ENCODE measurements at places on chromosomes 11 and 22.

GRCh38 chr22:36201630-36202319 is at the start of gene APOL4:
Gene APOL4 (minus strand): TSS chr22:36201809. CDS start chr22:36201734, 75 bp downstream.
- DNase-seq, result no peak

DNA sequence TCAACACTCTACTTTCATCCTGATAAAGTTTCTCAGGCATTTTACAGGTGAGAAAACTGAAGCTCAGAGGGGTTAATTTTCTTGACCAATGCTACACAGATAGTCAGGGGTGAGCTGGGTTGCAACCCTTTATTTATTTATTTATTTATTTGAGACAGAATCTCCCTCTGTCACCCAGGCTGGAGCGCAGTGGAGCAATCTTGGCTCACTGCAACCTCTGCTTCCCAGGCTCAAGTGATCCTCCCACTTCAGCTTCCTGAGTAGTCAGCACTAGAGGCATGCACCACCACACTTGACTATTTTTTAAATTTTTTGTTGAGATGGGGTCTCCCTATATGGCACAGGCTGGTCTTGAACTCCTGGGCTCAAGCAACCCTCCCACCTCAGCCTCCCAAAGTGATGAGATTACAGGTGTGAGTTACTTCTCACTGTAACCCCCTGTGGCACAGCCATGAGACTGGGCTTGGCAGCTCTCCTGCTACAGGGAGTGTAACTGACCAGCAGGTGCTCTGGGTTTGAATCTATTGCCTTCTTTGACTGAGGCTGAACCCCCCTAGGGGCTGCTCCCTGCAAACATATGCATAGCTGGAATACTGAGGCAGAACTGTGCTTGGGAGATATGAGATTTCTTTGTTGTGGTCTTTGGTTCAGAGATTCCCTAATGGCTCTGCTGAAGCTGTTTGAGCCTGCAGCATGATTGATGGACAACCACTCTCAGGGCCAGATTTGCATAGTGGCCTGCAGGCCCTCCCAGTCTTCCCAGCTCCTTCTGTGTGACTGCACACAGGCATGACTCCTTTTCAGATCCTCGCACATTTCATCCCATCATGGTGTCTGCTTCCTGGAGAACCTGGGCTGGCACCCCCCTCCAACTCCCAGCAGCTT is 6.1 kb downstream of the C11orf96 start:
- no peak for DNase-seq

DNA sequence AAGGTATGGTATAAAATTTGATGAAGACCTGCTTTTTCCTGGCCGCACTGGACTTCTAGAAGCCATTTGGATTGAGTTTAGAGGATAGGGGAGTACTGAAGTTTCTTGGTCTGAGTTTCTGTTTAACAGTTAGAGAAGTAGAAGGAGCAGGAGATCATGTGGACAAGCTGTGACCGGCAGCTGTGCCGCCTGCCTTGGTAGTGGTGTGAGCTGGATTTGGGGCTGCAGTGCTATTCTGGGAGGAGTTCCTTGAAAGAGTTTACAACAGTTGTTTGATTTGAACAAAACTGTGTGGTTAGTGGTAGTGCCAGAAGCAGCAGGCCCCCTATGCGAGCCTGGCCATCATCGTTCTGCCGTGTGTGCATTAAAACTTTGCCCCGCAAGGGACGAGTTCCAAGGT is 105.2 kb downstream of the PDHX start:
- DNase-seq, result no peak

DNA sequence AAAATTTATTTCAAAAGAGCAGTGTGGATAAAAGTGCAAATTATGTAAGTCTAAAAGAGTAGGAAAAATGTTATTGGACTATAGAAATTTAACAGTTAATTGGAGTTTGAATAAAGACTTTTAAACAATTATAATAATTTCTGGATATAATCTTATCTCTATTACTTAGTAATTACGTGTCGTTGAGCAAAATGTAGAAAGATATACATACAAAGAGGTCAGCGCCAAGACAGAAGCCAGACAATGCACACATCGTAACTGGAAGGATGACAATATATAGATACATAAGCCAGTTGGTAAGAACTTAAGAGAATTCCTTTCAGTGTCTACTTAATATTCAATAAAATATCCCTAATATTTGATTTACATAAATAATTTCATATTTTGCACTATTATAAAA is 157.0 kb downstream of the LUZP2 start:
- no peak for DNase-seq

GRCh38 chr11:63099555-63099954 is 44.5 kb downstream of the SLC22A24 start:
- no peak for DNase-seq

- DNase-seq, result no peak
These were observed 232.7 kb downstream of the TENM4 start for GRCh38 chr11:79208126-79208525.

DNA sequence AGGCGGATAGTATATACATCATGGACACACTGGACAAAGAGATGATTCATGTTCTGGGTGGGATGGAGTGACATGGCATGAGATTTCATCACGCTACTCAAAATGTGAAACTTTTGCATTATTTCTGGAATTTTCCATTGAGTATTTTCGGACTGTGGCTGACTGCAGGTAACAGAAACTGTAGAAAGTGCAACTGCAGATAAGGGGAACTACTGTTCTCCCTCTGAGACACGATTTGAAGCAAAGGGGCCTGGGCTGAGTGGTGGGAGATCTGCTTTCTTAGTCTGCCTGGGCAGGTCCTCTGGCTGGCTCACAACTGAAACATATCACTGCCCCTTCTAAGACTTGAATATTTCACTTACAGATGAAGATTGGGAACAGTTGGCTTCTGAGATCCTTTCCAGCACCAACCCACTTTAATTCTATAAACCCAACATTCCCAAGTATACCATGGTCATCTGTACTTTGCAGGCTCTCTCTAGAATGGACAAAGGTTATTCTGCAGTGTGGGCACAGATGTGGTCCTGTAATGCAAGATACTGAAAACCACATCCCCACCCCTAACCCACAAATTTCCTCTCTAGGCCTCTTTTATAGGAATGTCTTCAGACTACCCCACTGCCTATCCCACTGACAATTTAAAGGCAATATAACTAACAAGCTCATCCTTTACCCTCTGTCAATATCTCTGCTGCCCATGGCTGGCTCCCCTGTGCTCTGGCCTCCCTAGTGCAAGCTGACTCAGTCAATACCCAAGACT is 121.1 kb downstream of the KCNC1 start:
- no peak for DNase-seq

DNA sequence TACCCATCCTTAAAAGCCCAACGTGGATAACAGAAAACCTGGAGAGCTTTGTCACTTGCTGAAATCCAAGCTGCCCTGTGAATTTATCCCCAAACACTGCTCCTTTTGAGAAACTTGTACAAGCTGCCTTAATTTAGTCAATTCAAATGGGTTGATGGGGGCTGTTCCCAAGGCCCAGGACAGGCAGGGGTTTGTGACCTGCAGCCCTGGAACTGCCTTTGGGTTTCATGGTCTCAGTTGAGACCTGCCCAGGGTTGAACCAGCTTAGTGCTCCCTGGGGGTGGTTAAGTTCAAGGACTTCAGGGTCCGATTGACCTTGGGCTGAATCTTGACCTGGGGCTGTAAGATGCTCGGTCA is 112.1 kb upstream of the OR4B1 start:
- no peak for DNase-seq

GRCh38 chr11:27571154-27571810 is 64.7 kb upstream of the LIN7C start:
- peak; percentile 76 for DNase-seq

GRCh38 chr11:65489035-65489705 is 9.7 kb upstream of the MALAT1 start:
- peak; percentile 87 for DNase-seq

- peak; percentile 85 for DNase-seq
These were observed 23.6 kb downstream of the ADM start for GRCh38 chr11:10328314-10329098.

GRCh38 chr11:2270322-2271076 is at the start of gene ASCL2:
Gene ASCL2 (minus strand): TSS chr11:2270588. CDS start chr11:2270332, 256 bp downstream.
- no peak for DNase-seq

- peak; percentile 69 for DNase-seq
These were observed at the start of gene YPEL4 for GRCh38 chr11:57649826-57650738. Gene YPEL4 (minus strand): TSS chr11:57649912. CDS start chr11:57647107, 2,805 bp downstream.

GRCh38 chr11:35218956-35219355 is 80.0 kb downstream of the CD44 start:
- peak; percentile 59 for DNase-seq

GRCh38 chr11:3969613-3970012 is 114.1 kb downstream of the STIM1 start:
- DNase-seq, result no peak

- no peak for DNase-seq
These were observed 12.1 kb upstream of the MYO7A start for GRCh38 chr11:77115956-77116355.

GRCh38 chr11:111851636-111852035 is 19.7 kb downstream of the ALG9 start:
- no peak for DNase-seq

- DNase-seq, result no peak
These were observed 12.1 kb downstream of the LRFN4 start for GRCh38 chr11:66868726-66869566.

DNA sequence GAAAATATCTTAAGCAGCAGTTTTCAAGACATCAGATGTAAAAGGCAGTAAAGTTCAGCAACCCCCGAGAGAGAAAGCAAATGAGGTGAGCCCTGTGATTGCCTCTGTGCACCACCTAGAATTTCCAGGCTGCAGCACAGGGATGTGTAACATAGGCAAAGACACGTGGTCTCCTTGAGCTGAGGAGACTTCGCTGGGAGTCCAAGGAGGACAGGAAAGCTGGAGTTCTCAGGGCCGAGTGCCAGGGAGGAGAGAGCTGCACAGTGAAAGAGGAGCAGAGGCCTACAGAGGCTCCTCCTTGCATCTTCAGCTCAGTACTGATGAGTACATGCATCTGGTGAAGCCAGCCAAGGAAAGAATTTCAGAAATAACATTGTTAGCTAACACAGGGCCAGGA is 17.6 kb upstream of the TOLLIP start:
- no peak for DNase-seq

DNA sequence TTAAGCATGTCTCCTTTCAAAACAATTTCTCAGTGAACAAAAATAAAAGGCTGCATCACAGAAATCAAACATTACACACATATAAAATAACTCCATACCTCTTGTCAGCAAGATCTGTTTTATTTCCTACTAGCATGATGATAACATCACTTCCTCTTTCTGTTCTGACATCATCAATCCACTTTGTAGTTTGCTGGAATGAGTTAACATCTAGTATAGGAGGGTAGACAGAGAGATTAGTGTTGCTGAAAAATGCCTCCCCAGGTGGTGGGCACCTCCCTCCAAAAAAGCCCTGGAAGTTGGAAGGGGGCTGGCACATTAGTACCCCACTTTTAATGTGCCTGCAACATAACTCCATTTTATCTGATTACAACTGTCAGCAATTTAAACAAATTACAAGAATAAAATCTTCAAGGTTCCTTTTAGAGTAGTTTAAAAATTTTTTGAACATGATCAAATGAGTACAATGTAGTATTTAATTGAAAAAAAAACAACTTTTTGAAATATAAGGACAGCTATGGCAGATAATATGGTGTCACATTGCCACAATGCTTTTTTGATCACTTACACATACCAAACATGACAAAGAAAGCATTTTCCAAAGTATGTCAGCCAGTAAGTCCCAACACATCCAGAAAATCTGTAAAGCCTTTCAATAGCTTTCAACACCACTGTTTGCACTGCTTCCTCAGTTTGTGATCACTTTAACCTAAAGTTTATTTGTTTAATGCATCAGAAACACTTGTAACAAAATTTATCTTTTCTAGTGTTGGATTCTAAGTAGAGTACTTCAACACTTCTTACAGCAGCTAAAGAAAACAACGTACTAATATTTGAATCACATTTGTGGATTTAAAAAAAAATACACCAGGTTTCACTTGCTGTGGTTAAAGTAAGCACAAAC is 44.5 kb downstream of the RAB6A start:
- no peak for DNase-seq

DNA sequence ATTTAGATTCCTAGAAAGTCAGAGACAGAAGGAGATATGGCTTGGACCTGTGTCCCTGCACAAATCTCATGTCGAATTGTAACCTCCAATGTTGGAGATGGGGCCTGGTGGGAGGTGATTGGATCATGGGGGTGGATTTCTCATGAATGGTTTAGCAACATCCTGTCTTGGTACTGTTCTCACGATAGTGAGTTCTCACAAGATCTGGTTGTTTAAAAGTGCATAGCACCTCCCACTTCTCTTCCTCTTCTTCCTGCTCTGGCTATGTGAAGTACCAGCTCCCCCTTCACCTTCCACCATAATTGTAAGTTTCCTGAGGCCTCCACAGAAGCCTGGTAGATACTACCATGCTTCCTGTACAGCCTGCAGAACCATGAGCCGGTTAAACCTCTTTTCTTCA is 27.6 kb upstream of the PAMR1 start:
- DNase-seq, result no peak

- no peak for DNase-seq
These were observed 7.5 kb downstream of the SULT4A1 start for GRCh38 chr22:43854786-43855271.

DNA sequence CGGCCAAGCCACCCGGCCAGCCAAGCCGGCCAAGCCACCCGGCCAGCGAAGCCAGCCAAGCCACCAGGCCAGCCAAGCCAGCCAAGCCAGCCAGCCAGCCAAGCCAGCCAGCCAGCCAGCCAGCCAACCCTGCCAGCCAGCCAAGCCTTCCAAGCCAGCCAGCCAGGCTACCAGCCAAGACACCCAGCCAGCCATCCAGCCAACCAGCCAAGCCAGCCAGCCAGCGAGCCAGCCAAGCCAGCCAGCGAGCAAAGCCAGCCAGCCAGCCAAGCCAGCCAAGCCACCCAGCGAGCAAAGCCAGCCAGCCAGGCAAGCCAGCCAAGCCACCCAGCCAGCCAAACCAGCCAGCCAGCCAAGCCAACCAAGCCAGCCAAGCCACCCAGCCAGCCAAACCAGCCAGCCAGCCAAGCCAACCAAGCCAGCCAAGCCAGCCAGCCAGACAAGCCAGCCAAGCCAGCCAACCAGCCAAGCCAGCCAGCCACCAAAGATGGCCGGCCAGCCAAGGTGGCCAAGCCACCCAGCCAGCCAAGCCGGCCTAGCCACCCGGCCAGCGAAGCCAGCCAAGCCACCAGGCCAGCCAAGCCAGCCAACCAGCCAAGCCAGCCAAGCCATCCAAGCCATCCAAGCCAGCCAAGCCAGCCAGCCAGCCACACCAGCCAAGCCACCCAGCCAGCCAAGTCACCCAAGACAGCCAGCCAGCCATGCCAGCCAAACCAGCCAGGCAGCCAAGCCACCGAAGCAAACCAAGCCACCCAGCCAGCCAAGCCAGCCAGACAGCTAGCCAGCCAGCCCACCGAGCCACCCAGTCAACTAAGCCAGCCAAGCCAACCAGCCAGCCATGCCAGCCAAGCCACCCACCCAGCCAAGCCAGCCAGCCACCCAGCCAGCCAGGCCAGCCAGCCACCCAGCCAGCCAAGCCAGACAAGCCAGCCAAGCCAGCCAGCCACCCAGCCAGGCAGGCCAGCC is 28.8 kb downstream of the CCT8L2 start:
- no peak for DNase-seq

Data from astrocyte (in vitro differentiated cells and primary cell).